ENCODE measurements at places on chromosomes 6 and 20. TPM values are rescaled to one million over a fixed set of nuclear protein-coding genes. Genes with fewer than 3 reads are reported as not detected.

DNA sequence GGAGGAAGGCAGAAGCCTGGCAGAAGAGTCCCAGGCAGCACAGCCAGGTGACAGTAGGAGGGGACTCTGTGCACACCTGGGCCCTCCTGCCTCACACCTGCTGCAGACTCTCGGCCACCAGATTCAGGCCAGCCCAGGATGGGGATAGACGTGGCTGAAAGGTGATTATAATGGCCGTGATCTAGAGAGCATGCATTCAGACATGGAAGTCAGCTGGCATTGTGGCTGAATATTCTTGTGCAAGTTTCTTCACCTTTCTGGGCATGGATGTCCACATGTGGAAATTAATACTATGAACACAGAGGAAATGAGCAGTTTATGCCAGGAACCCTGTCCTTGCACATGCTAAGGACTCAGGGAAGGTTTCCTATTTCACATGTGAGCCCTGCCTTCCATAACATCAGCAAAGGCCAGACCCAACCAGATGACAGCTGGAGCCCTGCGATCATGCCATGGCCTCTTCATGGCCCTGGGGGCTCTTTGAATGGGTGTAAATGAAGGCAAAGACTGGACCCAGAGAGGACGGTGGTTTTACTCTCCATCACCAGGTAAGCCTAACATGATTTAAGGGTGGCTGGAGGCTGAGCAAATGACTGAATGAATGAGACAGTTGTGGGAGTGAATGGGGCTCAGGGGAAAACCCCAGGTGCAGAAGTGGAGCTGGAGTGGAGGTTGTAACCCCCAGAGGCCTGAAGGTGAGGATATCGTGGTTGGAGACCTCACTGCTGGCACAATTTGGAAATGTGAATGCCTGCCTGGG, 2.7 kb upstream of the RAET1L start:
- DNase-seq = no peak

DNA sequence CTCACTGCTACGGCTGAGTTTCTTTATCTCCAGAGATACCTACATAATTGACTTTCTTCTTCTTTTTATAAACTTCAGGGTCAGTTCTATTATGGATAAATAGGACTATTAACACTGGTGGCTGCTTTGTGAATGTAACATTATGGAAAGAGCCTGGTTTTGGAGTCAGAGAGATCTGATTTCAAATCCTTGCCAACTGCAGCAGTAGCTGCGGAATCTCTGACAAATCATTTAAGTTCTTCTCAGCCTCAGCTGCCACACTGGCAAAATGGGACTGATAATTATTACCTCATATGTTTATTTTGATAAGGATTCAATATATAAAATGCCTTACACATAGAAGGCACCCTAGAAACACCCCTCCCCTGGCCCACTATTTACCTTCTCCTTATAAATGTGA, 160.5 kb downstream of the BACH2 start:
- no peak for DNase-seq

GRCh38 chr6:167113047-167113754, 9.7 kb upstream of the CCR6 start:
- DNase-seq = no peak

DNA sequence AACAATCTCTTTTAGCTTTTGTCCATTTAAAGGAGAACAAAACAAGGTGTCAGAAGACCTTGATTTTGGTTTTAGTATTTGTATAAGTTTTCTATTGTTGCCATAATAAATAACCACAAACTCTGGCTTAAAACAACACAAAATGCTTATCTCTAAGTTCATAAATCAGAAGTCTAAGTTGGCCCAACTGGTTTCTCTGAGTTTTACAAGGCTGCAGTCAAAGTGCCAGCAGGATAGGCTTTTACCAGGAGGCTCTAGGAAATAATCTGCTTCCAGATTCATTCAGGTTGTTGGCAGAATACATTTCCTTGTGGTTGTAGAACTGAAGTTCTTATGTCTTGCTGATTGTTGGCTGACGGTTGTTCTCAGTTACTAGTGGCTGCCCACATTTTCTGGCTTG, 147.2 kb upstream of the HMGCLL1 start:
- no peak for DNase-seq

DNA sequence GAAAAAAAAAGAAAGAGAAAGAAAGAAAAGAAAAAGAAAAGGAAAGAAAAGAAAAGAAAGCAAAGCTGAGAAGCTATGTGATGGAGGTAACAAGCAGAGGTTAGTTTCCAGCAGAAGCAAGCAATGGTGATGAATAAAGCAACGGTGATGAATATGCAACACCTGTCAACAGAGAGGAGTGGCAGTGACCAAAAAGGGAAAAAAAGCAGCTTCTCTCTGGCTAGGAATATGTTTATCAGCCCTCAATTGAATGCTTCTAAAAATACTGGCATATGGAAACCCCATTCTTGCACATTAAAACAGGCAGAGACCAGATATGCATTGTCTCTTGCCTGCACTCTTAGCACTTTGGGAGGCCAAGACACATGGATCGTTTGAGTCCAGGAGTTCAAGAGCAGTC, 100.9 kb downstream of the GJA1 start:
- DNase-seq = no peak

DNA sequence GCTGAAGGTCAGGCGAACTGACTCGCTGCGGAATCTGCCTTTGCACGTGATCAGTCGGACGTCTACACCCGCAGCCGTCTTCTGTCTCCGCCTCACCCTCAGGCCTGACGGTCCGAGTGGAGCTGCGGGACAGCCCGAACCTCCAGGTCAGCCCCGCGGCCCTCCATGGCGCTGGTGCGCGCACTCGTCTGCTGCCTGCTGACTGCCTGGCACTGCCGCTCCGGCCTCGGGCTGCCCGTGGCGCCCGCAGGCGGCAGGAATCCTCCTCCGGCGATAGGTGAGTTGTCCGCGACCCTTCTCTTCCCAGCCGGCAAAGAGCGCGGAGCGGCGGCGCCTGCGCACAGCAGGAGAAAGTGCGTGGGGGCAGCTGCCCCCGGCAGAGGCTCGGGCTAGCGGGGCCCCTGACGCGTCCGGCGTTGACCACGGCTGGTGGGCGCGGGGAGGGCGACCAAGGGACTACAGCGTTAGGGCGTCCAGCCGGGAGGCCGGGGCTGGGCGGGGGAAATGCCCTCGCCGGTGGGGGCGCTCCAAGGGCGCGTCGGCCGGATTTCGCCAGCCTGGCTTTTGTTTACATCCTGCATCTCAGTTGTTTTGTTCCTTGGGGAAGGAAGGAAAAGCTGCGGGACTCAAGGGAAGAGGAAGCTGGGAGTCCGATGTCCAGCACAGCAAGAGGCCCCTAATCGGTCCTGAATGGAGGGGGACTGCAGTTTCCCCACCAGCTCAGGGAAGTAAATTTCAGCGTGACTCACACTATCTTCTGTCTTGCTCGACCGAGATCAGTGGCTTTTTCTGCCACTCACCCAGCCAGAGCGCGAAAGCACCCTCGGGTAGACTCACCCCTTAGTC, at the start of gene SMPDL3A:
SMPDL3A (plus strand) TSS at position 77 of the 846 bp plus-strand sequence; CDS start at position 166, 89 bp downstream.
- DNase-seq = peak; percentile 81

DNA sequence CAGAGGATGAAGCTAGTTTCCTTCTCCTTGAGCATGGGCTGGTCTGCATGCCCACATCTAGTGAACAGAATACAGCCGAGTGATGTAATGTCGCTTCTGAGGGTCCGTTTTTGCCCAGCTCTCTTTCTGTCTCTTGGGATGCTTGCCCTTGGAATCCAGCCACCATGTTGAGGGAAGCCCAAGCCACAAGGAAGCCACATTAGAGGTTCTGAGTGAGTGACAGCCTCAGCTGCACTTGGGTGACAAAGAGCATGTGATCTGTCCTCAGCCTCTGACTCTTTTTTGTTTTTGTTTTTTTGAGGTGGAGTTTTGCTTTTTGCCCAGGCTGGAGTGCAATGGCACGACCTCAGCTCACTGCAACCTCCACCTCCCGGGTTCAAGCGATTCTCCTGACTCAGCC, 100.6 kb upstream of the SALL4 start:
- no peak for DNase-seq

DNA sequence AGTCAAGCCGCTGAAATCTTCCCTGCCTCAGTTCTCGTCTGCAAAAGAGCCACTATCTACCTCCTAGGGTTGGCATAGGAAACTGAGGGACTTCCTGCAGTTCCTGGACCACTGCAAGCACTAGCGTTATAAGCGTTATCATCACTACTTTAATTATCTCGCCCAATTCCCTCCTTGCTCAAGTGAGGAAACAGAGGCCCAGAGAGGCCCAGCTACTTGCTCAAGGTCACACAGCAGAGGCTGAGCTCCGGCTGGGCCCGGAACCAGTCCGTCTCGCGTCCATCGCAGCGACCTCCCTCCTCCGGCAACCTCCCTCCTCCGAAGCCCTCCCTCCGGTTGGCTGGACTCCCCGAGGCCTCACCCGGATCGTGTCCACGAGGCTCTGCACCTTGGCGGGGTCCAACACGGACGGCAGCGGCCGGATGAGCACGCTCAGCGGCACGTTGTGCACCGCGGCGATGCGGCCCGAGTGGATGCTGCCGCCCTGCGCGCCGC, 338 bp downstream of the SRXN1 start:
- no peak for DNase-seq

DNA sequence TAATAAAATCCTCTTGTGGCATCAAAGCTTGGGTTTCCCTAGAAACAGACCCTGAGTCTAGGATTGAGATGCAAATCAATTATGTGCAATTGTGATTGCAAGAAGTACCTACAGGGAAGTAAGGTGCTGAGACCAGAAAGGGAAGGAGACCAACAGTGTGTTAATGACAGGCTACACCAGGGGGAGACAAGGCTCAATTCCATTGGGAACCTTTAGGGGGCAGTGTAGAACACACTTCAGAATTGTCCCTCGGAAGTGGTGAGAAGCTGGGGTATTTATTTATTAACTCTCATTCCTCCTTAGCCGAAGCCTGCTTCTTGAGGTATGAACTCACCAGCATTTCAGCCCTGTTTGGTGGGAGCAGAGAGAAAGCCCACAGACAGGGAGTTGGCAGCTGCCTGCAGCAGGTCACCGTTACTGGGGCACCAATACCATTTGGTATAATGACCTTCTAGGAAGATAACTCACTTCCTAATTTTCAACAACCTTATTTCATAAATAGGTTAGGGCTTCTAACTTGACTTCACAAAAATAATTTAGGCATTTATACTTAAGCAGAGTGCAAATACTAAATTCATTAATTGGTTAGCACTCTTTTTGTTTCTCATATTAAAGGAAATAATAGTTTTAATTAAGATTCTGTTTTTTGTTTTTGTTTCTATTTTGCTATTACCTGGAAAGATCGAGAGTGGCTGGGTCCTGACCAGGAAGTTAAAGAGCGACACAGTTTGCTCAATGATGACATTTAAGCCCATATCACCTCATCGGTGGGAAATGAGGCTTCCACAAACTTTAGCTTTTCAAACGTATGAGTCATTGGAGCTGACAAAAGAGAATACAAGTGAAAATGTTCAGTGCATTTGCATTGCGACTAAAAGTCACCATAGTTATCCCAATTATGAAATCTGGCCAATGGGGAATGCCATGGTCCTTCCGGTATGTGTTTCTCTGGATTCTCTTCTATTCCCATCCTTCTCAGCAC, 94.8 kb downstream of the BTBD3 start:
- DNase-seq = peak; percentile 65

- no peak for DNase-seq
Measured at GRCh38 chr6:344816-345340, 46.7 kb upstream of the IRF4 start.

DNA sequence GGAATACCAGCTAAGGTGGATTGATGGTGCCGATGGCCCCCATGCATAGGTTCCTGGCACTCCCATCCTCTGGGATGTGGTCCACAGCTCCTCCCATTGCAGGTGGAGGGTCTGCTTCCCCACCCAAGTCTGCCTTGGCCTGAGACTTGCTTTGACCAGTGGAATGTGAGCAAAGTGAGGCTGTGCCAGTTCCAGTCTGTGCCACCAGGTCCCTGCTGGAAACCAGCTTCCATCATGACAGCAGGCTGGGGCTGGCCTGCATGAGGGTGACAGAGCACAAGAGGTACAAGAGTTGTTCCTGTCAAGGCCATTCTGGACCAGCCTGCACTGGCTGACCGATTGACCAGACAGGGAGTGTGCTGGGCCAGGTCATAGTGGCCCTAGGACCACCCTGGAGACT, 27.0 kb upstream of the CCR6 start:
- DNase-seq = no peak

DNA sequence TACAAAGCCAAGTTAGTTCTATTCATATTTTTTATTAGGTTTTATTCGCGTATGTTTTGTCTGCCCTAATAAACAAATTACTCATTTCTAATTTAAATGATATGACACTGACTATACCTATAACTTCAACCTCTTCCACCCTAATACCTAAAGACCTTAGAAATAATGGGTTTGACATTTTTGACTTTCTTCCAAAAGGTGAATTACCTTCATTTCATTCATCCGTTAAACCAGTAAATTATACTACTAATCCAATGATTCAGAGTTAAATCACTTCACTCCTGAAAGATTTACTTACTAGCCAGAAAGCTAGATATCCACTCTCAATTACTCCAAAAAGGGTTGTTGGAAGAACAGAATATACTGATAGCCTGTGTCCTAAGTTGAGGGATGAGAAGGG, 5.2 kb downstream of the MRPS10 start:
- no peak for DNase-seq

- DNase-seq = peak; percentile 90
Measured at GRCh38 chr6:35486005-35486925, 10.6 kb downstream of the TEAD3 start.

- no peak for DNase-seq
Measured at GRCh38 chr6:31935021-31935420, 7.5 kb downstream of the C2 start.

- no peak for DNase-seq
Measured at GRCh38 chr20:2469991-2470422, 582 bp downstream of the SNRPB start.

DNA sequence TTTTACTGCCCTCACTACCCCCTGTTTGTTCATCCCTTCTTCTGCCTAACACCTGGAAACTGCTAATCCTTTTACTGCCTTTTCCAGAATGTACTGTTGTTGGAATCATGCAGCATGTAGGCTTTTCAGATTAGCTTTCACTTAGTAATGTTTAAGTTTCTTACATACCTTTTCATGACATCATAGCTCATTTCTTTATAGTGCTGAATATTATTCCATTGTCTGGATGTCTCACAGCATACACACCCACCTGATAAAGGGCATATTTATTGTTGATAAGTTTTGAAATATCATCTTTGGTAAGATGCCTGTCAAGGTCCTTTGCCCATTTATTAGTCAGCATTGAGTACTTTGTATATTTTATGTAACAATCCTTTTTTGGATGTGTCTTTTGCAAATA, 588.2 kb upstream of the NRSN1 start:
- no peak for DNase-seq

GRCh38 chr20:40467703-40468411, 221.2 kb downstream of the MAFB start:
- DNase-seq = no peak

- DNase-seq = no peak
Measured at GRCh38 chr6:85580878-85581267, 12.8 kb downstream of the SNX14 start.

Gene ARFGEF3
- total RNA-seq = 20.0 TPM

Gene RHAG
- total RNA-seq = 0.60 TPM

Gene CEP57L1
- 13.1 TPM for total RNA-seq

Gene TBP
- 20.9 TPM for total RNA-seq

Gene CRISP2
- total RNA-seq = not detected

Gene CTCFL
- total RNA-seq = 0.70 TPM

Gene GTSF1L
- total RNA-seq = not detected

Gene SLA2
- total RNA-seq = 0.23 TPM

Gene SAMD5
- total RNA-seq = 0.21 TPM

Gene ADGB
- total RNA-seq = not detected

Gene SRMS
- 0.46 TPM for total RNA-seq

Gene CST1
- 4.5 TPM for total RNA-seq

All from WTC11 (cell line).